SK-N-SH (cell line): ENCODE measurements at places on chromosomes 1 and 21. TPM values are rescaled to one million over a fixed set of nuclear protein-coding genes. Genes with fewer than 3 reads are reported as not detected.

Gene RPS8
- polyA plus RNA-seq = 3,303 and 3,363 TPM in 2 replicates

Gene TENT5C
- polyA plus RNA-seq = 0.90 and 1.2 TPM in 2 replicates

Gene HJV
- polyA plus RNA-seq = 0.05 TPM in 1 of 2 replicates, not detected in the other

Gene MASP2
- polyA plus RNA-seq = not detected in 2 replicates

Gene CFAP74
- not detected in 2 replicates for polyA plus RNA-seq

Gene SYPL2
- polyA plus RNA-seq = 0.03 and 0.05 TPM in 2 replicates

Gene RNU1-3
- polyA plus RNA-seq = not detected in 2 replicates

Gene GRIK3
- polyA plus RNA-seq = not detected in 2 replicates

Gene SELE
- polyA plus RNA-seq = 0.02 and 0.10 TPM in 2 replicates

Gene TRABD2B
- 0.02 and 0.03 TPM in 2 replicates for polyA plus RNA-seq

Gene MUL1
- 22.8 and 26.4 TPM in 2 replicates for polyA plus RNA-seq

Gene TCEANC2
- polyA plus RNA-seq = 4.7 and 5.5 TPM in 2 replicates

Gene AKNAD1
- polyA plus RNA-seq = 0.70 and 0.71 TPM in 2 replicates

Gene PSMB2
- 78.3 and 83.5 TPM in 2 replicates for polyA plus RNA-seq

Gene C1orf115
- 4.0 and 4.2 TPM in 2 replicates for polyA plus RNA-seq

Gene OR2W3
- polyA plus RNA-seq = 0.13 TPM in 1 of 2 replicates, not detected in the other

Gene INTS7
- 8.7 and 11.7 TPM in 2 replicates for polyA plus RNA-seq

Gene RRAGC
- polyA plus RNA-seq = 8.8 and 9.6 TPM in 2 replicates

Gene DMBX1
- polyA plus RNA-seq = not detected in 2 replicates

Gene TAS1R1
- polyA plus RNA-seq = not detected in 2 replicates

Gene DBT
- 2.0 and 3.6 TPM in 2 replicates for polyA plus RNA-seq

Gene CNIH3
- polyA plus RNA-seq = 18.8 and 19.1 TPM in 2 replicates

Gene FMO2
- not detected in 2 replicates for polyA plus RNA-seq

Gene RCSD1
- 0.02 and 0.03 TPM in 2 replicates for polyA plus RNA-seq

Gene SLAMF6
- not detected in 2 replicates for polyA plus RNA-seq

Gene RTCA
- 17.3 and 24.3 TPM in 2 replicates for polyA plus RNA-seq
